ENCODE measurements at places on chromosomes 4 and X.

DNA sequence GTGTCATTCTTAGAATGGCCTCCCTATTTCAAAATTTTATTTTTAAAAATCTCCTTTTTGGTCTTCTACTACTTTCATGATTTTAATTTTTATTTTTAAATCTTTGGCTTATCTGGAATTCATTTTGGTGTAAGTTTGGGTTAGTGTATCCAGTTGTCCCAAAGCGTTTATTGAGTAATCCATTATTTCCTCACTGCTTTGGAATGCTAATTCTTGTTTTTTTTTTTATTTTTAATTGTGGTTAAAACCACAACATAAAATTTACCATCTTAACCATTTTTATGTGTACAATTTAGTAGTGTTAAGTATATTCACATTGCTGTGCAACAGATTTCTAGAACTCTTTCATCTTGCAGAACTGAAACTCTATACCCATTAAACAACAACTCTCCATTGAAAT lies 8.7 kb downstream of the CITED1 start:
- DNase-seq, result no peak

GRCh38 chr4:148059617-148060180 lies 327.8 kb downstream of the ARHGAP10 start:
- no peak for DNase-seq

DNA sequence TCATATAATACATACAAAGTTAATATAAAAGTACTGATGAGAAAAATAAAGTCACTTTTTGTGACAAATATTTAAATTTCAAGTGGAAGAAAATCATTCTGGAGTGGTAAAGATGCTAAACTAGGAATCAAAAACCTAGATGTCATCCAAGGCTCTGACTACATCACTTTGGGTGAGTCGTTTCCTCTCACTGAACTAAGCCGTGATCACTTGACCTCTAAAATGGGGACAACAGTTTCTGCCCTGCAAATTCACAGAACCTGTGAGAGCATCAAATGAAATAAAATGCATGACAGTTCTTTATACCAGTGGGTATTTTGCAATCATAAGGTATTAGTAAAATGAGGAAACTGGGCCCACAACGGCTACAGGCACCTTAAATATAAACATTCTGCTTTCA lies 63.8 kb downstream of the PRDM5 start:
- DNase-seq, result no peak

DNA sequence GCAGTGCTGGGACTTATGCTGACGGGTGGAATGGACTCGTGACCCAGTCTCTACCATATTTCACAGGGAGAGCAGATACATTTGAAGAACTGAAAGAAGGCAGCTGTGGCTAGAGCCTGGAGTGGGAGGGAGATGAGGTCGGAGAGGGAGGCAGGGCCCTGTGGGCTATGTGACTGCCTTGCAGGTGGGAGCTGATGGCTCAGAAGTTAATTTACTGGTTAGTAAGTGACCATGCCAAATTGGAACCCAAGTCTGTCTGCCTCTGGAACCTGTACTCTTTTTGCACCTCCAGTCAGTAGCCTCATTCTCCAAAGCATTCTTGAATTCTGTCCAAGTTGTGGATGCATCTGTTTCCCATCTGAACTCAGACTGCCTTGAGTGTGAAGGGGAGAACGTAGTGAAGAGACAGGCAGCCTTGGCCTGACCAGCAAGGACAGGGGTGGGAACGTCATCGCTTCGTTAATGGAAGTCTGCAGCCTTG lies 92.3 kb downstream of the REPS2 start:
- DNase-seq, result no peak

DNA sequence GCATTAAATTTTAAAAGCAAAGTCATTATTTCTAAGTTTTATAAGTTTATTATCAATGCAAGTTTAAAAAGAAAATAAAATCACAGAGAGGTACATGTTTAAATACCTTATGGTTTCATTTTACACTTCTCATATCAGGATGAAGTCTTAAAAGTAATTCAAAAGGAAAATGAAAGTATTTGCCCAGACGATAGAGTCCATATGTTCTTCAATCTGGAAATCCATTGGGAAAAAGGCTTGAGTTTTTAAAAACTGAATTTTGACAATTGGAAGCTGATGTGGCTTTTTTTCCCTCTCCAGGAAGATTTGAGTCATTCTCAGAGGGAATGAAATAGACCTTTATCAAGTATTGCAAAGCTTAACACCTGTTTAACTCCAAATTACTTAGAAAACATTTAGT lies 37.1 kb downstream of the MAB21L2 start:
- DNase-seq, result no peak

GRCh38 chr4:56874166-56874565 lies 33.5 kb upstream of the REST start:
- no peak for DNase-seq

- DNase-seq, result no peak
Measured at GRCh38 chrX:3262901-3263300, 83.6 kb downstream of the MXRA5 start.

DNA sequence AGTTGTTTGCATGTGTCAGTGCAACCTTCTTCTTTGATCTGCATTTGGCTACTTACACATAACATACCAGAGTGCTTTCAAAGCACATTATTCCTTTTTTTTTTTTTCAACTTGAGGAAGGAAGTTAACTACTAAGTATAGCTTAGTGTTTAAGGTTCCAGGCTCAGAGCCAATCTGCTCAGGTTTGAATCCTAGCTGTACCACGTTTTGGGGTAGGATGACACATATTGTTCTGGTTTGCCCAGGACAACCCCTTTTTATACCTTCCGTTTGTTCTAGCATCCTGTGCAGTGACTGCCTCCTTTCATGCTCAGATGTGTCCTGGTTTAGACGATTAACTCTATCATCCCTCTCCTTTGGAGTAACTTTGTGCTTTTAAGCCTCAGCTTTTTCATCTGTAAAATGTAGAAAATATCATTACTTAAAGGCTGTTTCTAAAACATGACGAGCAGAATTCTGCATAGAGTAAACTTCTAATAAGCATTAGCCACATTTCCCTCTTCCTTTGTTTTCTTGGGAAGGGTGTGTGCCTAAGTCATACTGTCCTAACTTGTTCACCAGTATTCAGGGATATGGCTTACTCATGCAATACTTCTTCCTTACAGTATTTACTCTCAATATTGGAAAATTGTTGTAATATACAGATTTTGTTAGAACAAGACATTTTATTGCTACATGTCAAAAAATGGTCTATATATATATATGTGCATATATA lies 281.3 kb downstream of the C4orf33 start:
- no peak for DNase-seq

GRCh38 chr4:81516241-81516640 lies 44.5 kb upstream of the RASGEF1B start:
- DNase-seq, result no peak

GRCh38 chr4:106951891-106952290 lies 84.2 kb downstream of the DKK2 start:
- no peak for DNase-seq

DNA sequence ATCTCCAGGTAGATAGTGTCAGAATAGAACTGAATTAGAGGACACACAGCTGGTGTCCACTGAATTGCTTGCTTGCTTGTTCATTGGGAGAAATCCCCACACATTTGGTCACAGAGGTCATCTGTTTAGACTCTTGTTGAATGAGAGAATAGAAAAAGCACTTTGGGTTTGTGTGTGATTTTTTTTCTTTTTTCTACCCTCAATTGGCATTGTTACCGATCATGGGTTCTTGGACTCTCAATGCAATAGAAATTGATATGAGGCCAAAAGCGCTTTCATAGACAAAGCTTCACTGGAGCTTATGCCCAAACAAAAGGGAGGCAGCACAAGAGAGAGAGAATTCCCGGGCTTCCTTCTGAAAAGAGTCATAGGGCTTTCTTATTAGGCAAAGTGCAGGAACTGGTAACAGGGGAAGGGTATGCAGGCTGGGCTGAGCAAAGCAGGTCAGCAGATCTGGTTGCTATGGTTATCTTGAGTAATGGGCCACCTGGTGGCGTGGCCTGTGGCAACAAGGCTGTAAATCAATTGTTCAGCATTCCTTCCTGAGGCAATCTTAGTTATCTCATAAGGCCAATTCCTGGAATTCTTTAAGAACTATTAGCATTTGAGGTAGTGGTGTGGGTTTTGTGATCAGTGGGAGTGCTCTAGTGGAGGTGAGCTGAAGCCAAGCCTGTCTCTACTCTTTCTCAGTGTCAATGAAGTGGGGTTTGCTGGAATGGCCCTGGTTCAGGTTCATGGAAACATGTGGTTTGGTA lies 5.3 kb upstream of the GPR82 start:
- no peak for DNase-seq

DNA sequence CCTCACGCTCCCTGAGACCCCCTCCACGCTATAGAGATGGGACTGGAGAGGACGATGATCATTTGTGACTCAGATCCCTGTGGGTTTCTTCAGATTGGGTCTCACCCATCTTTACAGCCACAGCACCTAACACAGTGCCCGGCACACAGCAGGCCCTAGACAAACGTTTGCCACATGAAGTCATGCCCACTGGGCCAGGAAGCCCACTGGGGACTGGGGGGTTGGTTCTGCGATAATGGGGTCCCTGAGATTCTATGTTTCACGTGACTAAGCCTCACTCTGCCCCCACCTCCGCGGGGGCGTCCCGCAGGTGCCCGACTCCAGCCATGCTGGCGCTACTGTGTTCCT lies 3.8 kb downstream of the SOD3 start:
- no peak for DNase-seq

DNA sequence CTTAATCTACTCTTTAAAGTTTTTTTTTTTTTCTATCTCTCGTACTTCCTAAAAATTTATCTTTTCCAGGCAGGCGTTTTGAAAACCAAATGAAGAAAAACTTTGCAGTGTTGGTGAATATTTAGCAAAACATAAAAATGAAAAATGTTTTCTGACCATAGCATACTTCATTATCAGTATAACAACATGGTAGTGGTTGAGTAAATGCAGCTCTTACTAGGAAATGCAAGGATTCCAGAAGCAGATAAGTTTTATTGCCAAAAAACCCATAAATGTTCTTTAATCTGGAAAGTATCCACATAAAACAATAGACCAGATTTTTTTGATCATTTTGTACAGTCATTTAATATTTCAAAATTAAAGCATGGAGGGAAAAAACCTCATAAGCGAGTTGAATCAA lies 136.9 kb upstream of the GUCY1A1 start:
- DNase-seq, result no peak

DNA sequence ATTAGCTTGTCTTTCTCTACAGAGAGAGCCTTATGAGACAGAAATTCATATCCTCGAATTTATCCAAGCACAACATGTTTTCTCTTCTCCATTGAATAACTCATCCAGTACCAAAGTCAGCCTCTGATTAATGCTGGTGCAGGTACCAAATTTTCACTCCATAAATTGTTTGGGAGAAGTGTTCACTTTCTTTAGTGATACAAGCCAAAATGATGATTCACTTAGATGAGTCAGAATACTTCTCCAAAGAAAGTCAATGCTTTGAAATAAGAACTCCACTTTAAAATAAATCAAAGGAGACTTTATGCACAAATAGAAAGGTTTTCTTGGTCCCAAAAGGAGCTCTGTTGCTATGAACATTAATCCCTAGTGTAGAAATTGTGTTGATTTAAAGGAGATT lies 60.2 kb downstream of the MAOB start:
- DNase-seq, result no peak

DNA sequence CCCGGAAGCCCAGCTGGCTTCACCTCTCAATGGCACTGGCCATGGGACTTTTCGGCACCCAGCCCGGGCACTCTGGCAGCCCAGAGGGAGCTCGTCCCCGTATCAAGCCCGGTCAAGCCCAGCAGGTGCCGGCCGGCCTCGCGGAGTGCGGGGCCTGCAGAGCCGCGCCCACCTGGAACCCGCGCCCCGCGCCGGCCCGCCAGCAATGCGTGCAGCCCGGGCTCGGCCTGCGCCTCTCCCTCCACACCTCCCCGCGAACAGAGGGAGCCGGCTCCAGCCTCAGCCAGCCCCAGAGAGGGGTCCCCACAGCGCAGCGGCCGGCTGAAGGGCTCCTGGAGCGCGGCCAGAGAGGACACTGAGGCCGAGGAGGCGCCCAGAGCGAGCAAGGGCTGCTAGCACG lies 133.6 kb upstream of the FRG1 start:
- DNase-seq, result no peak

DNA sequence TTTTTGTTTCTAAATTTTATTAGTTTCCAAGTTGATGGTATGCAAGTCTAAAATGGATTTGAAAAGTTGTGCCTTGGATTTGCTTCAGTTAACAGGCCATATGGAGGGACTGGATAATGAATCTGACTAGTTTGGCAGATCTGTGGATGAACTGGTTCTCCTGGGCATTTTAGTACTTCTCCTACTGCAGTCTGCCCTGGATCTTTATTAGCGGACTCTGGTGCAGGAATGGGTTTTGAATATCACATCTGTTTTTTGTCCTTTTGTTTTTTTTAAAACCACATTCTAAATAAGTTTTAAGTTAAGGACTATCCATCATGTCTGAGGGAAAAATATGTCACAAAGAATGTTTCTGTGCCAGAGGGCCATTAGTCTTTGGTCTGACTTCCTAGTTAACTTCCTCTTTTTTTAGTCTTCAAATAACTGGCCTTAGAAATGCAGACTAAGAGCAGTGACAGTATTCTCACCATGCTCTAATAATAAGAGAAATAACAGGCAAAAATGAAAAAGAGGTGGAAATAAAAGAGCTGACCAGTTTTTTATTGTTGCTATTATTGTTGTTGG lies 13.9 kb upstream of the DCK start:
- DNase-seq, result no peak

GRCh38 chrX:53732797-53733196 lies 46.3 kb upstream of the HUWE1 start:
- DNase-seq, result no peak

DNA sequence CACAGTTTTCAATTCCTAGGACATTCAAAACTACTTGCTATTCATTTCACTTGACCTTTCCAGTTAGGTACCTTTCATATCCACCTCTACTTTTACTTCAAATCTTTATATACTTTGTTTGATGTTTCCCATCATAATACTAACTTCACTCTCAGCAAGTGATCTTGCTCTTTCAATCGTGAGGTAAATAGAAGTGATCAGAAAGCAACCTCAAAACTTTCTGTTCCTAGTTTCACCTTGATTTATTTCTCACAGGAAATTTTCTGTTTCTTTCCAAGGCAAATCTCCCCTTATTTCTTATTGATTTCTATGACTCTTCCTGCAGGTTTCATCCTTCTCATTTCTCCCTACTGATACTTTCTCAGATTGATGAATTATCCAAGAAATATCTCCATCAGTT lies 623.5 kb downstream of the FSTL5 start:
- DNase-seq, result no peak

DNA sequence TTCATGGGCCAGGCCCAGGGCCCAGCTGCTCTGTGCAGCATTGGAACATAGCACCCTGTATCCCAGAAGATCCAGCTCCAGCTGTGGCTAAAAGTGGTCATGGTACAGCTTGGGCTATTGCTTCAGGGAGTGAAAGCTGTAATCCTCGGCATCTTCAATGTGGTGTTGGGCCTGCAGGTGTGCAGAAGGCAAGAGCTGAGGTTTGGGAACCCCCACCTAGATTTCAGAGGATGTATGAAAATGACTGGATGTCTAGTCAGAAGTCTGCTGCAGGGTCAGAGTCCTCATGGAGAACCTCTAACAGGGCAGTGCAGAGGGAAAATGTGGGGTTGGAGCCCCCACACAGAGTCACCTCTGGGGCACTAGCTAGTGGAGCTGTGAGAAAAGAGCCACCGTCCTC lies 341.7 kb downstream of the PPP3CA start:
- DNase-seq, result no peak
